ENCODE measurements at places on chromosomes 4 and X. TPM values are rescaled to one million over a fixed set of nuclear protein-coding genes. Genes with fewer than 3 reads are reported as not detected.

GRCh38 chr4:160835789-160836188, 1328.0 kb downstream of the FSTL5 start:
- H3K27ac ChIP-seq: no peak overlapping the region
- H3K4me1 ChIP-seq: no peaks in the 10 kb centered on the region
- no peaks in the 10 kb centered on the region for H3K27me3 ChIP-seq
- no peak for DNase-seq
- no peak overlapping the region for H3K4me3 ChIP-seq
- no peaks in the 10 kb centered on the region for H3K36me3 ChIP-seq

- H3K4me1 ChIP-seq: no peaks in the 10 kb centered on the region
- H3K27ac ChIP-seq: no peak overlapping the region
- no peaks in the 10 kb centered on the region for H3K36me3 ChIP-seq
- H3K27me3 ChIP-seq: no peaks in the 10 kb centered on the region
These were observed 238.0 kb downstream of the TMA16 start for GRCh38 chr4:163732473-163732872.

GRCh38 chrX:49111791-49112190, 11.7 kb downstream of the GPKOW start:
- H3K36me3 ChIP-seq: no peaks in the 10 kb centered on the region
- no peak overlapping the region for H3K27ac ChIP-seq
- no peaks in the 10 kb centered on the region for H3K4me1 ChIP-seq
- no peak for DNase-seq
- H3K27me3 ChIP-seq: no peaks in the 10 kb centered on the region

The EPGN gene
- not detected for total RNA-seq

DNA sequence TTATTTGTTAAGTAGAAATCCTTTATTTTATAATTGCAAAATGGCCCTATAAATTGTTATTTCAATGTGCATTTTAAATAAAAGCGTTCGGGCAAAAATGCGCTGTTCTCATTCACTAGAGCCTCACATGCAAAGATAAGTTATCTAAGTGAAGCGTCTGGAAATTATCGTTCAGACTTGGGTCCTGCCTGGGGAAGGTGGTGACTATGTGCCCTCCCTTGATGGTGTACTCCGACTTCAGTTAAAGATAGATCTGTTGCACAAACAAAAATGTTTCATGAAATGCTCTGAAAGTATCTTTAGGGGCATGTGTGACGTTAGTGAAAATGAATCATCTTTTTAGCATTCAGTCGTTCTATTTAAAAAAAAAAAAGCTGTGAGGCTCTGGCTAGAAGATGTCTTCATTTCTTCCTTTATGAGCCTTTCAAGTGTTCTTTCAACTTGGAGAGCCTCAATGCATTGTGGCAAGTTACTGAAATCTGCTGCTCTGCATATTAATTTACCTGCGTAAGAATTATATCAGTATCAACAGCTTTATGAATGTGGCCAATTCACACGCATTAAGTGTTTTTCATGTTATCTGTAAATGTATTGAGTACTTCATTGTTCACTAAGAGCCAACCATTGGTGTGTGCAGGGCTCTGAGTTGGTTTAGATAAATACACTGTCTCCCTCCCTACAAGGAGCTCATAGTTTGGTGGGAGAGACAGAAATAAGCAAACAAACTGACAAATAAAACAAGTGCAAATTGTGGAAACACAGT, 83.0 kb downstream of the AFF1 start:
- no peaks in the 10 kb centered on the region for H3K36me3 ChIP-seq
- no peak overlapping the region for H3K4me3 ChIP-seq
- peaks cover 55% of the 10 kb centered on the region for H3K4me1 ChIP-seq
- no peak overlapping the region for H3K27ac ChIP-seq
- no peaks in the 10 kb centered on the region for H3K27me3 ChIP-seq
- no peak for DNase-seq

DNA sequence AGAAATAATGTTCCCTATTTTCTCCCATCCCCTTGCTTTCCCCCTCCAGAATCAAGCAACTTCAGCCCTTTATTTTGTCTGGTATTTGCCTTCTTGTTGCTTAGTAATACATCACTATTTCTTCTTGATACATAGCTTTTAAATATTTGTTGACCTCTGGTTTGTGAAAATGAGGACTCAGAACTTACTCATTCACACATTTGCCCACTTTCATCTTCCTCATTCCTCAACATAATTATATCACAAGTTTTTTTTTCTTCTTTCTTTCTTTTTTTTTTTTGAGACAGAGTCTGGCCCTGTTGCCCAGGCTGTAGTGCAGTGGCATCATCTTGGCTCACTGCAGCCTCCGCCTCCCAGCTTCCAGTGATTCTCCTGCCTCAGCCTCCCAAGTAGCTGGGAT, 28.9 kb upstream of the NDUFC1 start:
- no peaks in the 10 kb centered on the region for H3K4me1 ChIP-seq
- no peak overlapping the region for H3K4me3 ChIP-seq
- H3K27ac ChIP-seq: no peak overlapping the region

- H3K27ac ChIP-seq: no peak overlapping the region
- peak; percentile 65 for DNase-seq
- no peaks in the 10 kb centered on the region for H3K27me3 ChIP-seq
- no peaks in the 10 kb centered on the region for H3K4me1 ChIP-seq
- no peaks in the 10 kb centered on the region for H3K36me3 ChIP-seq
These were observed 34.0 kb upstream of the GNPDA2 start for GRCh38 chr4:44760142-44760898.

The GLOD5 gene
- total RNA-seq: not detected

The FHDC1 gene
- total RNA-seq: 0.18 TPM

DNA sequence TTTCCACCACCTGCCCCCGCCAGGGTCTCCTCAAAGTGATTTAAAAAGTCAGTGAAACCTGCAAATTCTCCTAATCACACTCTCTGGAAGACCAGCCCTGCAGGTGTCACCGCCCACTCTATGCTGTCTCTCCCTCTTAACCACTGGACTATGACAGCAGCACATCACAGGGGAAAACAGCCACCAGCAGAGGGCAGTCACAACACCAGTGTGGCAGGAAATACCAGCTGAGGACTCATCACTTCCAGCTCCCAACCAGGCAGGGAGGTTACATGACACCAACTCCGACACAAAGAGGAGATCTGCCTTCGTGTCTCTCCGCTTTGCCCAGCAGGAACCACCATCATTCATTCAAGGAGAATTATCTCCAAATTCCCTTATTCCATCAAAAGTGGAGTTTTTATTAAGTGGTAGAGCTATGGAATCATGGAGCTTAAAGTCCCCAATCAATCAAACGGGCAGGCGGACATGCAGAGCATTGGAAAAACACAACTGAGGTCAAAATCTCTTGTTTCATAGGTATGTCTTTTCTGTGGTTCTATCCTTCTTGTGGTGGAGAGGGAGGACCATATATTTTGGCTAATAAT, 91.3 kb downstream of the NSUN7 start:
- H3K27ac ChIP-seq: no peak overlapping the region
- no peaks in the 10 kb centered on the region for H3K36me3 ChIP-seq
- H3K4me3 ChIP-seq: no peak overlapping the region
- DNase-seq: peak; percentile 76
- H3K27me3 ChIP-seq: no peaks in the 10 kb centered on the region
- no peaks in the 10 kb centered on the region for H3K4me1 ChIP-seq

GRCh38 chrX:54496517-54496852, 451 bp upstream of the FGD1 start:
- H3K4me3 ChIP-seq: peak overlapping the region; percentile 76
- H3K36me3 ChIP-seq: no peaks in the 10 kb centered on the region
- no peaks in the 10 kb centered on the region for H3K27me3 ChIP-seq
- peak overlapping the region; percentile 86 for H3K27ac ChIP-seq
- H3K4me1 ChIP-seq: peaks cover 6% of the 10 kb centered on the region

The DKC1 gene
- total RNA-seq: 30.9 TPM

DNA sequence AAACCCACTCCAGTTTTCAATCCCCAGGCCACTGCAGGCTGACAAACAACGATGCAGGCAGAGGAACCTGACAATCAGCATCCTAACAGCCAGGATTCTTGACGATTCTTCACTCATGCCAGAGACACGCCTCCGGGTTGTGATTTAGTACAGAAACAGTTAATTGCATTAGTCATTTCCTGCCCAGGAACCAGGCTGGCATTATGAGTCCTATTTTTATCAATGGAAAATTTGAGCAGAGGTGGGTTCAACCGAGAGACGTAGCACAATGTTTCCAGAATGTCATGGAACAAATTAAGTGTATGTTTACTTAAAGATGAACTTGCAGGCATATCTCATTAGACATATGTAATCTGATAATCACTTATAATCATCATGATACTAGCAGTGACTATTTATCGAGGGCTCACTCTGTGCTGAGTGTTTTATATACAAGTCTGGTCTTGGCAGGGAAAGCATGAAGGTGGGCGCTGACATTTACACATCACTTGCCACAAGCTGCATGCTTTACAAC, 159.7 kb downstream of the NSUN7 start:
- no peaks in the 10 kb centered on the region for H3K27me3 ChIP-seq
- no peak overlapping the region for H3K4me3 ChIP-seq
- no peak for DNase-seq
- H3K4me1 ChIP-seq: no peaks in the 10 kb centered on the region
- no peaks in the 10 kb centered on the region for H3K36me3 ChIP-seq

The OCRL gene
- 15.3 TPM for total RNA-seq

The TCEAL4 gene
- total RNA-seq: 77.6 TPM

DNA sequence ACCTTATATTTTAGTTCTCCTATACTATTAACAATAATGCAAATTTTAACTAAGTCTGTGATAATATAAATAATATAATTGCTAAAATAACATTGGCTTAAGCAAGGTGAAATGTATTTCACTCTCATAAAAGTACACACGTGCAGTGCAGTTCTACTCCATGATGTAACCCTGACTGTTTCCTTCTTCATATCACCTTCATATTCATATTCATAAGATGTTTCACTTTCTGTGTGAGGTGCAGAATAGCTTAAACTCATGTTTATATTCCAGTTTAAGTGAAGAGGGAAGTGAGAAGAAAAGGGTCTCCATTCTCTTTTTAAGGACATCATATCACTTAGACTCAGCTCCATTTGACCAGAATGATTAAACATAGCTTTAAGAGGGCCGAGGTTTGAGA, 1810.0 kb upstream of the PCDH10 start:
- no peak overlapping the region for H3K27ac ChIP-seq
- H3K4me1 ChIP-seq: no peaks in the 10 kb centered on the region
- H3K36me3 ChIP-seq: no peaks in the 10 kb centered on the region

The MAGEB1 gene
- total RNA-seq: not detected

The SH3RF1 gene
- 4.3 TPM for total RNA-seq

The SSX4B gene
- total RNA-seq: not detected

GRCh38 chr4:11228530-11228929, 200.2 kb downstream of the HS3ST1 start:
- no peaks in the 10 kb centered on the region for H3K4me1 ChIP-seq
- DNase-seq: peak; percentile 20
- H3K27me3 ChIP-seq: no peaks in the 10 kb centered on the region

GRCh38 chr4:168574581-168575295, 77.9 kb downstream of the PALLD start:
- H3K36me3 ChIP-seq: peaks cover 11% of the 10 kb centered on the region
- no peak overlapping the region for H3K27ac ChIP-seq
- H3K4me1 ChIP-seq: no peaks in the 10 kb centered on the region
- no peak overlapping the region for H3K4me3 ChIP-seq

DNA sequence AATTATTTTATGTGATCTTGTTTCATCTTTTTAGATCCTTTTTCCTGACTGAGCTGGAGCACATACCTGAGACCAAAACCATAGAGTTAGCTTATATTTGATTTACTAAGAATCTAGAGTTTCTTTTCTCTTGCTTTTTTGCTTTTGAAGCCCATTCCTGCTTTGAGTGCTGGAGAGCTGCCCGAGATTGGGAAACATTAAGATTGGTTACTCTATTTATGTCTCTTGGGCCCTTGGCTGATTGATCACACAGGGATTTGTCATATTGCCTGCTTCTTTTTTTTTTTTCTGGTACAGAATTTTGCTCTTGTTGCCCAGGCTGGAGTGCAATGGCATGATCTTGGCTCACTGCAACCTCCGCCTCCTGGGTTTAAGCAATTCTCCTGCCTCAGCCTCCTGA, 73.9 kb downstream of the REPS2 start:
- H3K27ac ChIP-seq: no peak overlapping the region
- peaks cover 7% of the 10 kb centered on the region for H3K4me1 ChIP-seq
- DNase-seq: no peak

DNA sequence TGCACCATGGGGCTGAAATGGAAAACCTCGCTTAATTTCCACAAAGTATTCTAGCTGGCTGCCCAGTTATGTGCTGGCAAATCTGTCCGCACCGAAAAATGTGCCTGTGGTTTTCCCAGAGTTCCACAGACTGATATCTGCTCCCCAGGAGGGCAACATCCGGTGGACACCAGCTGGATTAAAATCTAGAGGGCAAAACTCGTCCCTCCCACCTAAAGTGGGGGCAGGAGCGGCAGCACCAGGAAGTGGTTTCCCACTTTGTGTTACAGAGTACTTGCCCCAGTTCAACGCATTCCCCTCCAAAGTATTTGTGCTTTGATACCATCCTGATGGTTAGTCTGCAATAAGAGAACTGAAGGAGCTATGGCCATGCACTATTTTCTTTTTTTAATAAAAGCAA, 187.6 kb downstream of the TSPAN5 start:
- no peaks in the 10 kb centered on the region for H3K36me3 ChIP-seq
- no peak for DNase-seq
- H3K4me3 ChIP-seq: no peak overlapping the region

DNA sequence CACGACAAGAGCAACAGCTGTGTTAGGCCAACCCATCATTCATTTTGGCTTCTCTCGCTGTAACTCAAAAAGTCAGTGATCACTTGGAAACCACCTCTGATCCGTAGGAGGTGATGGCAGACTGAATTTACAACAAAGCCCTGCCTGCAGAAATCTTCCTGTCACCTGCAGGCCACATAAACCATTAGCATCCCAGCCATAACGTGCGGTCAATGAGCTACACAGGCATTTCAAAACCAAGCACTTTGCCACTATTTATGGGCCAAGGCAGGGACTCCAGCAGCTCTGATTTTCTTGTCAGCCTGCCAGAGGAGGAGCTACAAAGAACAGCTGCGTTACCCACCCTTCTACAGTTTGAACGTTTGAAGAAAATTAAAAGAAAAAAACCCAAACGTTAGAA, 228.1 kb upstream of the PPARGC1A start:
- no peak overlapping the region for H3K27ac ChIP-seq
- DNase-seq: no peak
- H3K27me3 ChIP-seq: no peaks in the 10 kb centered on the region
- no peaks in the 10 kb centered on the region for H3K36me3 ChIP-seq

The RPL9 gene
- 4,130 TPM for total RNA-seq

GRCh38 chr4:68463796-68464195, 16.5 kb downstream of the TMPRSS11E start:
- no peaks in the 10 kb centered on the region for H3K36me3 ChIP-seq
- no peaks in the 10 kb centered on the region for H3K4me1 ChIP-seq
- no peaks in the 10 kb centered on the region for H3K27me3 ChIP-seq
- no peak for DNase-seq
- H3K4me3 ChIP-seq: no peak overlapping the region
- H3K27ac ChIP-seq: no peak overlapping the region

The NPY5R gene
- 9.7 TPM for total RNA-seq
